ENCODE measurements at places on chromosomes 3 and 15.

- no peak for DNase-seq
Measured at GRCh38 chr3:153165261-153165681, 3.2 kb downstream of the RAP2B start.

DNA sequence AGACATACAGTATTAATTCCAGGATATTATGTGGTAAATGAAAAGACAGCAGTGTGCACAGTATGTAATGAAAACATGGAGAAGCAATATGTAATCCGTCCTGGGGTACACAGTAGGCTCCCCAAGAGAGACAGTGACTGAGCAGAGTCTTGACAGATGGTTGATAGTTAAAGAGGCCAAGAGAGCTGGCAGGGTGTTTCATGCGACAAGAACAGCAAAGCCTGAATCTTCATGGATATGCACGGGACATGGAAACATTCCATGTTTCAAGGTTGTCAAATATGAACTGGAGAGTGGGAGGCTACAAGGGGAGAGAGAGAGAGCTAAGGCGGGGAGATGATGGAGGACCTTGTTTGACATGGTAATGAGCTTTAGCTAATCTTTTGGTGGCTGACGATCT lies 338.4 kb downstream of the IL5RA start:
- DNase-seq, result no peak

GRCh38 chr3:69290006-69290405 lies 95.9 kb downstream of the FRMD4B start:
- no peak for DNase-seq

DNA sequence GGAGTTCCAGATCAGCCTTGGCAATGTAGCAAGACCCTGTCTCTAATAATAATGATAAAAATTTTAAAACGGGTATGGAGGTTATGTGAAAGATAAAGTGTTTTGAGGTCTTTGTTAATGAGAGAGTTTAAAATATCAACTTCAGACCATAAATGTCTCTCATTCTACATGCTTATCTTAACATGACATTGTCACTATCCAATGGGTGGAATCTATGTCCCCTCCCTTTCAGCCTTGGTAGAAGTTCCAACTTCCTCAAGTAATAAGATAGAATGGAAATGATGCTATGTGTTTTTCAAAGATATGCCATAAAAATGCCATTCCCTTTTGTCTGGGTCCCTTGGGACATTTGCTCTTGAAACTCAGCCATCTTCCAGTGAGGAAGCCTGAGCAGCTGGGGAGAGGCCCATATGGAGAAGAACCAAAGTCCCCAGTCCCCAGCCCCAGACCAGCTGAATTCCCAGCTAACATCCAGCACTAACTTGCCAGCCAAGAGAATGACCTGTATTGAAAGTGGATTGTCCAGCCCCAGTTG lies 17.0 kb downstream of the RPSA start:
- no peak for DNase-seq

DNA sequence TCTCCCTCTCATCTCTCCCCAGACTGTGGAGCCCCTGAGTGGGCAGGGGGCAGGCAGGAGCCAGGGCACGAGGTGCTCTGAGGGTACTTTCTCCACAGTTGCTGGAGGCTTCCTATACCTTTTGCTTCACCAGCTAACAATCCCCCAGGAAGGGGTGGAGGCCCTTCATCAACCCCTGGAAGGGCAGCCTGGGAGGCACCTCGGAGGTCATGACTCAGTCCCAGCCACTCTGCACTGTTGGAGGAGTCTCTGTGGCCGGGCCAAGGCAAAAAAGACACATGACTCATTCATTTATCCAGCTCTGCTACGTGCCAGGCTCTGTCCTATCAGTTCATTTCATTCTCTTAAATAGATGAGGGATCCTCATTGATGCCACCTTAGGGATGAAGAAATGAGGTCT lies 15.6 kb upstream of the KY start:
- DNase-seq, result no peak

DNA sequence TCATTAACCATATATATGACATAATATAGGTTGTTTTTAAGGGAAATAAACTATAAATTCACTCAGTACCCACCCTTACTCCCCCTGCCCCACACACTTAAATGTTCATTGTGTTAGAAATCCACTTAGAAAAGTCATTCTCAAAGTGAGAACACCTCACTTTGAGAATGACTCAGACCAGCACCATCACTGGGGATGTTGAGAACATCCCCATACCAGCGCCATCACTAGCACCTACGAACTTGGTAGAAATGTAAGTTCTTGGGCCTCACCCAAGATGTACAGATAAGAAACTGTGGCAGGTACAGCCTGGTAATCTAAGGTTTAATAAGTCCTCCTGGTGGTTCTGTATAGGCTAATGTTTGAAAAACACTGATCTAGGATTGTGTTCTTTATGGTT lies 362.6 kb downstream of the LPP start:
- no peak for DNase-seq

- no peak for DNase-seq
Measured at GRCh38 chr3:29183346-29184087, 97.4 kb upstream of the RBMS3 start.

- peak; percentile 42 for DNase-seq
Measured at GRCh38 chr3:138114988-138115971, at the start of gene DZIP1L. TSS of gene DZIP1L (minus strand) at chr3:138115608. CDS start at chr3:138103971, 11,637 bp downstream.

DNA sequence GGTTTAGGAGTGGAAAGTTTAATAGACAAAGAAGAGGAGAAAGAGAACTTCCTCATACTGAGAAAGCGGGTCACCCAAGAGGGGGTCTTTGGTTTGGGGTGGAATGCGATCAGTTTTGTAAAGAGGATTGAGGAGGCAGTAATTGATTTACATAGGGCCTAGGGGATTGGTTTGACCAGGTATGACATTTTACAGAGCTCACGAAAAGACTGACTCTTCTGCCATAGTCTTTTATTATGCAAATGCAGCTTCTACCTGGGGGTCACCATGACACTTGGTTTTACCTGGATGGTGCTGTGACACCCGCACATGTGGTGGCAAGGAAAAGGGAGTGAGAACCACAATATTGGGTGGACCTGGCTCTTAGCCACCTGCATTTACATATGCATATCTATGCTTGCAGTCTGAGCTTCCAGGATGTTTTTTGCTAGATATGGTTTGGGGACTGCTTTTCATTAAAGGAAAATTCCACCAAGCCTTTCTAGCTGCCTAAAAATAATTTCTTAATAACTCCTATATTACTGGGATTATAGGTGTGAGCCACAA lies 6.9 kb upstream of the NME9 start:
- DNase-seq, result no peak

DNA sequence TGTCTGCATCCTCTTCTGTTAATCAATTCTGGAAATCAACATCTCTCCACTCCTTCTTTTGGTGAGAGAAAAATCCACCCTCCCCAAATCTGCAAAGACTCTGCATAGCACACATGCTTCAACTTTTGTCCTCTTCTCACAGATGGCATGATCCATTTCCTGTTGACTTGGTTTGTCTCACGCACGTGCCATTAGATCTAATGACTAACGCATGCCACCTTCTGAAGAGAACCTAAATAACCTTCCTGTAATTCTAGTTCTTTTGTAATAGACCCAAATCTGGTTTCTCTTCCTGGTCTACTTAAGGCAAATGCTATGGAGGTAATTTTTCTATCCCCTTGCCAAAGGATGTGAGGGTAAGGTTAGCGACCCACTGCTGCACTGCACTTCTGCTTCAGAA lies 51.0 kb upstream of the ATOSA start:
- peak; percentile 72 for DNase-seq

GRCh38 chr15:66841953-66842681 lies 140.1 kb downstream of the SMAD6 start:
- peak; percentile 66 for DNase-seq

- no peak for DNase-seq
Measured at GRCh38 chr15:85879334-85880163, 84.8 kb upstream of the KLHL25 start.

GRCh38 chr15:54347082-54347827 lies 369.0 kb downstream of the UNC13C start:
- DNase-seq, result no peak

DNA sequence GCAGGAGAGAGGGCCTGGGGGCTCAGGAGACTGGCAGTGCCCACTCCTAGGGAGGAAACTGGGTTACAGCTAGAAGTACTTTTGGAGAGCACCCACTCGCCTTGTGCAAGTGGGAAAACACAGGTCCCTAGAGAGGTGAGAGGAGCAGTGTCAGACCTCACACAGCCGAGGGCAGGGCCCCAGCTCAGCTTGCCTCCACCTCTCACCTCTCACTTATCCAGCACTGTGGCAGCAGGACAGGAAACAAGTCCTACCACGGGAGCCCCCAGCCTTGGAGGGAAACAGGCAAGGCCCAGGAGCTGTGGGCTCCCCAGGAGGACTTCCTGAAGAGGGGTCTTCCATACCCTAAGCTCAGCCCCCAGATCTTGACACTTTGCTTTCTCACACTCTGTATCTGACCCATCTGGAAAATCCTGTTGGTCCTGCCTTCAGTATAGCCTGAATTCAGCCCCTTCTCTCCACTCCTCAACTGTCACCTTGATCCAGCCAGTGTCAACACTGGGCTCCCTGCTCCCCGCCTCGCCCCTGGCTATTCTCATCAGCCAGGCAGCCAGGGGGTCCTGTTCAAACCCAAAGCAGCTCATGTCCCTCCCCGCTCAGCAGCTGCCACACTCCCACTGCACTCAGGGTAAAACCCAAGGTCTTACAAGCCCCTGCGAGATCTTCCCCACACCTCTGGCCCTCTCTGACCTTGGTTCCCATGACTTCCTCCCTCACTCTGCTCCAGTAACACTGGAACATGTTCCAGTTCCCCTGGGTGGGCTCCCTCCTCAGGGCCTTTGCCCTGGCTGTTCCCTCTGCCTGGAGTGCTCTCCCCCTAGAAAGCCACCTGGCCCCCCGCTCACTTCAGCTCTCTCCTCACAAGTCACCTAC lies 870 bp upstream of the TMEM40 start:
- no peak for DNase-seq

DNA sequence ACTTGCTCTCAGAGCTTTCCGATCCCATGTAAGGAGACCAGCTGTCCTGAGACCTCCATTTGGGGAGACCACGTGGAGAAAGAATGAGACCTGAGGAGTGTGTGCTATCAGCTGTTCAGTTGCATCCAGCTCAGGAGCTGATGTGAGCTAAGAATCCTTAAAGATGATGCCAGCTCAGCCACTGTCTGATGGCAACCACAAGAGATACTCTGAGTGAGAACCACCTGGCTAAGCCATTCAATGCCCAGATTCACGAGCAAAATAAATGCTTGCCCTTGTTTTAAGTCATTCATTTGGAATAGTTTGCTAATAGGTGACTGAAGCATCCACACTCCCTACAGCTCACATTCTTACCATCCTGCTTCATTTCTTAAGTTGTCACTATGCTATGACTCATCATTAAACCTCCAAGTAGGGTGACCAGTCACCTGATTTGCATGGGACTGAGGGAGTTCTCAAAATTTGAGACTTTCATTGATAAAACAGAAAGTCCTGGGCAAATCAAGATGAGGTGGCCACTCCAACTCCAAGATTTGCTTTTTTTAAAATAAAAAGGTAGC lies 56.4 kb downstream of the SPTSSB start:
- peak; percentile 15 for DNase-seq

- DNase-seq, result no peak
Measured at GRCh38 chr15:67766968-67767367, 58.3 kb upstream of the SKOR1 start.

- no peak for DNase-seq
Measured at GRCh38 chr3:33658621-33658990, 59.4 kb downstream of the CLASP2 start.

DNA sequence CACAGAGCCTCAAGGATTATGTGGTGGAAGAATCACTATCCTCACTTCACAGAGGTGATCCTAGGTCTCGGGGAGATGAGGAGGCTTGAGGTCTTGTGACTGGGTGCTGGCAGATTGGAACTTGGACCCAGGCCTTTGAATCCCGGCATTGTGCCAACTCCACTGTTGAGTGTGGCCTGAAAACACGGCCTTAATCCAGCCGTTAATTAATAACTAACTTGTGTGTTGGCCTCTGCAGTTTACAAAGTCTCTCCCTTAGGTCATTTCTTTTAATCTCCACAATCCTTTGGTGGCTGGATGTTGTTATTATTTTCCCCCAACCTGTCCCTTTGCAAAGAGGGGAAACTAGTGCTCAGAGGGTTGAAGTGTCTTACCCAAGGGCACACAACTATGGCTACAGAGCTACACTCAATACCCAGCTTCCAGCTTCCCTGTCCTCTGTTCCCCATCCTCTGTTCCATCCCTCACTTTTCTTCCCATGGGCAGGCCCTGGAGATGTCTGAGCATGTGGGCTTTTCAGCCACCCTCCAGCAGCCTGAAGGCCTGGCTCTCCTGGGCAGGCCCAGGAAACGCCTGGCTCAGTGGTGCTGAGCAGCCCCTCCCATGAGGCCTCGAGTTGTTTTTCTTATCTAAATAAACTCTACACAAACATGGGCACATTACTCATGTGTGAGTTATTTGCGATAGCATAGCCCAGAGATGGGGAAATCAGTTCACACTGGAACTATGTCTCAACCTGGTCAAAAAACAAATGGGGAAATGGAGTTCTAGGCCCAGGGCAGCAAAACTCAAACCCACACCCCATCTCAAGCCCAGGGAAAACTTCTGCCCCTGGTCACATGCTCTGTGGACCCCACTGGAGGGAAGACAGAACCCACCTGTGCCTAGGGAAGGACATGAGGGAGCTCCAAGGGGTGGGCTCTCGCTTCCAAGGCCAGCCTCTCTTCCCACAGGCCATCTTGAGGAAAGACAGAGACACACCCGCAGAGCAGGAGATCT lies 16.8 kb upstream of the SMAD3 start:
- DNase-seq, result peak; percentile 79

- no peak for DNase-seq
Measured at GRCh38 chr3:147130461-147130860, 275.9 kb downstream of the ZIC4 start.

DNA sequence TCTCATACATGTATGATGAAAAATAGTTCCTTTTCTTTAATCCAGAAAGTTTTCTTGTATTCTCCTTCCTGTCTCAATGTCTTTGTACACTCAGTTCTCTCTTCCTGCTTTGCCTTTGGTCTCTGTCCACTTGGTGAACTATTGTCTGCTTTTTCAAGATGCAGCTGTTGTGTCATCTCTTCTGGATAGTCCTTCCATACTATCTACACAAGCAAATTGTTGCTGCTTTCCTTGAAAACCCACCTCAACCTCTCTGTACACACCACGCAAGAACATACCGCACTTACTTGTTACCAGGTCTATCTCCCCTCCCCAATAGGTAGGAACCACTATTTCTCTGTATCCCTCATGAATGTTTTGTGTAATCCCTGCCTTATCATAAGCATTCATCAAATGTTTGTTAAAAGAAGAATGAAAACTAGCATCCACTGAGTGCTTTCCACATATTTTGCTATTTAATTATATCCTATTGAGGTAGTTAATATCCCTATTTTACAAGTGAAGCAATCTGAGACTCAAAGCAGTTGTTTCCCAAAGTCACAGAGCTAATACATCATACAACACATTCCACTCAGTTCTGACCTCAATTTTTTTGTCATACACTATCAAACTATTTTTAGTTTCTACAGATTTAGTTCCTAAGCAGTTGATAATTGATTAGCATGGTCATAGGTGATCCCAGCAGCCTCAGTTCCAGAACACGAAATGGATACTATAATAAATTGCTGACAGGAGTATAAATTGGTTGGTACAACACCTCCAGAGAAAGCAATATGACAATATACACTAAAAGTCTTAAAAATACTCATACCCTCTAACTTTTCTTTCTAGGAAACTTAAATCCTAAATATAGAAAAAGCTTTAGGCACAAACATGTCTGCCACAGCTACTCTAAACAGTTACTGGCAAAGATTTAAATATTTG lies 19.6 kb downstream of the HACL1 start:
- no peak for DNase-seq

- DNase-seq, result no peak
Measured at GRCh38 chr15:69410248-69410874, 3.8 kb upstream of the KIF23 start.

- DNase-seq, result no peak
Measured at GRCh38 chr15:89129123-89129815, 41.0 kb downstream of the ABHD2 start.

- DNase-seq, result no peak
Measured at GRCh38 chr3:16199769-16200168, 25.3 kb downstream of the GALNT15 start.

Measured in CD14-positive monocyte (primary cell).